CD4-positive, alpha-beta T cell treated with Interleukin-17A for 1 hour (primary cell): ENCODE measurements at places on chromosomes 6 and 20.

- DNase-seq: no peak
These were observed 132.7 kb upstream of the TCF21 start for GRCh38 chr6:133756078-133756695.

DNA sequence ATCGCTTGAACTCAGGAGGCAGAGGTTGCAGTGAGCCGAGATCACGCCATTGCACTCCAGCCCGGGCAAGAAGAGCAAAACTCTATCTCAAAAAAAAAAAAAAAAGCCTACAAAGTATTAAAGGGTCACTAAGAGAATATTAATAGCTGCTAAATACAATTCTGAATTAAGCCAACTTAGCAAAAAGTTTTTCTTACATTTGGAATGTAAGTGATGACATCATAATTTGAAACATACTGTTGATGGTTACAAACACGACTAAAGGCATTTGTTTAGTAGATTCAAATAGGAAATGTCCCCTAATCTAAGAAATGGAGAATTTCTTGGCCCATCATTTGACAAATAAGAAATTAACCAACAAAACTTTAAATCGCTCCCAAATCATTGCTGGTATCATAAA, 282.8 kb downstream of the RNGTT start:
- DNase-seq: no peak

DNA sequence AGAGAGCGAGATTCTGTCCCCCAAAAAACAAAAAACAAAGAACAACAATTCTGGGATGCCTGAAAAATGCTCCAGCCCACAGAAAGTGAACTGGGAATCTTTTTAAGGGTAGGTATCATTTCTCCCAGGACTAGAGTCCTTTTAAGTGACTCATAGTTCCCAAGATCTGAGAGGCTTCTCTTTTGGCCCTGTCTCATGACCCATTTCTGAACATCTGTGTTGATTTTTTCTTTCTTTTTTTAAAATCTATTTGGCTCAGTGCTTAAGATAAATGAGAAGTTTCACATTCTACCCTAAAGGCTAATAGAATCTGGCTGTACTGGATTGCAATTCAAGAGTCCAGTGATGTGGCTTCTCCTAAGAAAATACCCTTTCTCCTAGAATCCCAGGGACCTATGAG, 217.6 kb upstream of the FOXQ1 start:
- no peak for DNase-seq

DNA sequence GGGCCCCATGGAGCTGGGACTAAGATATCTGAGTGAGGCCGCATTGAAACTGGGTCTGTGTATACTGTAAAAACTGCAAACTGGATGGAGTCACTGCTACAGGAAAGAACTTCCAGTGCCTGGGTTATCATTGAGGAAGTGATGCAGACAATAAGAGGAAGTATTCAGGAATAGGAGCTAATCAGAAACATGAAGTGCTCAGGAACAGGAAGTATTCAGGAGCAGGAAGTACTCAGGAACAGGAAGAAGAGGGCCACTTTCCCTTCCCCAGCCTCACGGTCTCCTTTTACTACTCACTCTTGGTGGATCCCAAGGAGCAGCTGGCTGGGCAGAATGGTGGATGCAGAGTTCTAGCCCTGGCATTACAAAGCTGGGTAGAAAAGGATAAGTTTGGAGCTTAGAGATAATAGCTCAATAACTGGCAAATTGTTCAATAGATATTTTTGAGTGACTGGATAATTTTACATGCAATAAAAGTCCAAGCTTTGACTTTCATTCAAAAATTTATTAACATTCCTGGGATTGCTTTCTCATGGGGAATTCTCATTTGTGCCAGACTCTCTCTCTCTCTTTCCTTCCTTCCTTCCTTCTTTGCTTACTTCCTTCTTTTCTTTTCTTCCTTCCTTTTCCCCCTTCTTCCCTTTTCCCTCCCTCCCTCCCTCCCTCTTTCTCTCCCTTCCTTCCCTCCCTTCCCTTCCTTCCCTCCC, 82.2 kb upstream of the PAX1 start:
- DNase-seq: no peak

DNA sequence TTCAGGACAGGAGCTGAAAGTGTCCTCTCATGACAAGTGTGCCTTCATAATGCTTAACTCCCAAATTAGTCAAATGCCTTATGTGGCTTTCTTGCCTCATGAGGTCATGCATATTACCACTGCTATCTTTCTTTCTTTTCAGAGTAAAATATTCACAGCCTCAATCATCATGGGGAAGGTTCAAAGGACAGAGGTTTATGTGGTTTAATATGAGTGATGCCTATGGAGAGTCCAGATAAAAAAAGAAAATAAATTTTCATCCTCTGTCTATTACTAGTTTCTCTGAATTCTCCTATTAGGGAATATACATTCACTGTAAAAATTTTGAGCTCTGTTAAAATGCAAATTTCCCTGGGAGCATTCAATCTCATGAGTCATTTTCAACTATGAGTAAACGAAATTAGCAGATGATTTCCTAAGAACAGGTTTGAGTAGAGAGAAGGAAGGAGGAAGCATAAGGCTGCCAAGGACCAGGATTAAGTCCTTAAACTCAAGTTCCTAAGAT, 396.9 kb upstream of the ADGRB3 start:
- DNase-seq: no peak

GRCh38 chr6:48229841-48230240, 118.8 kb upstream of the PTCHD4 start:
- no peak for DNase-seq

DNA sequence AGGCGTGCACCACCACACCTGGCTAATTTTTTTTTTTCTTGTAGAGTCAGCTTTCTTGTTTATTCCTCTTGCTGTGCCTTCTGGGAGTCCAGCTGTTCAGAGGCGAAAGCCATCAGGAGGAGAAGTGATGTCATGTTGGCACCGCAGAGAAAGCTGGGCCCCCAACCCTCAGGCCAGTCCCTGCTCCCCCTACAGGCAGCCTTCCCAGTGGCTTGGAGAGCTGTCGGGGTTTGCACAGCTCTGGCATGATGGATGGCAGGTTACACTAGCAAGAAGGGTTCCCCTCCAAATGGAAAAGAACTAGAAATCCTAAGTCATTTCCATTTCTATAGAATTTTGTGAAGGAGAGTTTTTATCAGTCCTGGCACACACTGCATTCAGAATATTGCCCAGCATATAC, 72.6 kb downstream of the C6orf52 start:
- DNase-seq: no peak

GRCh38 chr6:130744576-130745366, 82.4 kb upstream of the SMLR1 start:
- DNase-seq: no peak

DNA sequence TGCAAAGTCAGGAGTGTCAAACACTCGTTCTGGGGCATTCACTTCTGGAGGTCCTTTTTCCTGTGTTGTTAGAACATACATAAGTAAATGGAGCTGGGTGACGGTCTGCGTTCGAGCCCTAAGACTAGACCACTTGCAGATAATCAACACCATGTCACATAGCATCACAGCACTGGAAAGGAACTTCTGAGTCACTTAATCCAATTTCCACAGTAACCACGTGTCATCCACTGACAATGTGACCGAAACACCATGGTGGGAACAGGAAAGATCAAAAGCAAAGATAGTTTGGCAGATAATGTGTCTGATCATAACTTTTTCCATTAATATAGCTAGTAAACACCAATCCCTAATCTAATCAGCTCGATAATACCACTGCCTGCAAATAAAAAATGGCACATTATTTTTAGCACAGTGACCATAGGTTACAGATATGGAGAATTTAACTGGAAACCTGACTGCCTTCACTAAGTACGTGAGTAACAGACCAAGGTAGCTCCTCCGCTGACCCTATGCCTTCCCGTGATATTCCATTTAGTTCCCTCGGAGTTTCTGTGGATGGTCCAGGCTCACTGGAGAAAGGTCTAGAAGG, 34.8 kb downstream of the WRNIP1 start:
- DNase-seq: peak; percentile 7

GRCh38 chr6:3921663-3922062, 72.5 kb downstream of the FAM50B start:
- no peak for DNase-seq
